Activated CD8-positive, alpha-beta T cell treated with anti-CD3 and anti-CD28 coated beads for 36 hours (primary cell): ENCODE measurements at places on chromosomes 16 and 17. TPM values are rescaled to one million over a fixed set of nuclear protein-coding genes. Genes with fewer than 3 reads are reported as not detected.

GRCh38 chr16:56515665-56516064 lies 4.2 kb downstream of the BBS2 start:
- H3K4me1 ChIP-seq = peaks cover 49% of the 10 kb centered on the region
- no peak overlapping the region for H3K27ac ChIP-seq
- H3K27me3 ChIP-seq = no peaks in the 10 kb centered on the region
- DNase-seq = no peak

DNA sequence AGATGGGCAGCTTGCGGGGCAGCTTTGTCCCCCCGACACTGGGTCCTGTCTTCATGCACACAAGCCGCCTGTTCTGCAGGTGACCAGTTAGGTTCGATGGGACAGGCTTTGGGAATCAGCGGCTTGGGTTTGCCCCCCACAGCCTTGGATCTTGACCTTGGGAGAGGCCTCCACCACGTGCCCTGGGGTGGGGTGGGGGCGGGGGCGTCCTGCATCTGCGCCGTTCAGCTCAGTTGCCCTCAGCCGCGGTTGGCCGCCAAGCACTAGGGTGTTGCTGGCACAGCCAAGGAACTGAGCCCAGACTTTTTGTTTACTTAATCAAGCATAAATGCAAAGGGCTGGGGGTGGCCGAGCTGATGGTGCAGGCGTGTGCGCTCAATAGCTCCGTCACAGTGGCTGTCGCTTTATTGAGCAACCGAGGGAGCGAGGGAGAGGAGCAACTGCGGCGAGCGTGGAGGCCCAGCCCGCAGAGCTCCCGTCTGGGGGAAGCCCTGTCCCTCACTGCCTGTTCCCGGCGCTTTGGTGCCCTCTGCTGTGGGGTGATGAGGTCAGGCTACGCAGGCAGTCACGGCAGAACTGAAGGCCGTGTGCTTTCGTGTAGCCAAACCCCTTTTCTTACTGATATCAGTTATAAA lies 33.9 kb downstream of the JPH3 start:
- DNase-seq = peak; percentile 93
- H3K4me1 ChIP-seq = peaks cover 17% of the 10 kb centered on the region
- H3K27ac ChIP-seq = no peak overlapping the region
- no peaks in the 10 kb centered on the region for H3K27me3 ChIP-seq

GRCh38 chr17:3959295-3959899 lies 4.8 kb downstream of the ATP2A3 start:
- no peak overlapping the region for H3K4me3 ChIP-seq
- DNase-seq = peak; percentile 33

DNA sequence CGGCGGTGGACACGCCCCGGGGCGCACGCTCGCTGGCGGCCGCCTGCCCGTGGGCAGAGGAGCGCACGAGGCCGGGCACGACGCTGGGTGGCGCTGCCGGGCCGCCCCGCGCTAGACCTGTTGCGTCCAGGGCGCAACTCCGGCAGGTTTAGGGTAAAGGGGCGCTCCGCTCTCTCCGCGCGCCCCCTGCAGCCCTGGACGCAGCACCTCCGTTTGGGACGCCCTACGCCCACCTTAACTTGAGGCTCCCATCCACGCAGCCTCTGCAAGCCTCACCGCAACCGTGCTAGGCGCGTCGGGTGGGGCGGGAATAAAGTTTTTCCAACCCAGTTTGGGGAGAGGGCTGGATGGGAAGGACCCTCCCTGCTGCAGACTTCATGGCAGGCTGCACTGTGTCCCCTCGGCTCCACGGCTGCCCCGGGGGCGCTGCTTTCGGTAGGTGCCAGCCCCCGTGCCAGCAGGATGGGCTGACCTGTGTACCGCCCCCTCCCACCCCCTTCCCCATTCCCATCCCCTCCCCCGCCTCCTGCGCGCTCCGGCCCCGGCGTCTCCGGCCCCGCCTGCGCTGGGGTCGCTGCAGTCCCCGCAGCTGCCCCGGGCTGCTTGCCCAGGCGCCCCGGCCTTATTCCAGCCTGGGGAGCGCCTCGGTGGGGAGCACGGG lies at the start of gene SYT17:
TSS of gene SYT17 (plus strand) at position 531 of the 661 bp plus-strand sequence. CDS start 407 bp downstream, outside the sequence.
- DNase-seq = peak; percentile 53
- H3K4me1 ChIP-seq = no peaks in the 10 kb centered on the region
- no peak within 1 kb of the TSS for H3K4me3 ChIP-seq
- peaks cover 13% of the 10 kb centered on the region for H3K27me3 ChIP-seq
- H3K36me3 ChIP-seq = no peaks in the 10 kb centered on the region
- no peak within 1 kb of the TSS for H3K27ac ChIP-seq

DNA sequence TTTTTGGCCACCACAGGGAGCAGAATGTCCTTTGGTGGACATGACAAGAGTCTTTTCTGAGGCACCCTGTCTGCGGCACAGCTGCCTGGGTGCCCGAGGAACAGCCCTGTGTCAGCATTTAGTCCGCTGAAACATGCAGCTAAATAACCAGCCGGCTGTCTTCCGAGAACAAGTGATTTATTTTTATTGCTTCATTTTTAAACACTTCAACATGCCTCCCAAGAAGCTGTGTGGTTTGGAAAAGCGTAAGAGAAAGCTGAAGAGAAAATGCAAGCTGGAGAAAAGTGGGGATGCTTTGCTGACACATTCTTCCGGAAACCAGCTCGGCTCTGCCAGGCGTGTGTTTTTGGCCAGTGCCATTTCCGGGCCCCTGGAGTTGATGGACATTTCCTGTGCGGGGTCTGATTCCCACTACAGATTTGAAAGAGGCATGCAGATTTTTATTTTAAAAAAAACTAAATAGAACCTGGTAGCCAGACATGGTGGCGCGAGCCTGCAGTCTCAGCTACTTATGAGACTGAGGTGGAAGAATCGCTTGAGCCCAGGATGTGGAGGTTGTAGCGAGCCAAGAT lies 94.7 kb downstream of the SEC14L1 start:
- H3K4me3 ChIP-seq = peak overlapping the region; percentile 66
- peak; percentile 71 for DNase-seq
- H3K27ac ChIP-seq = peak overlapping the region; percentile 80
- peaks cover 3% of the 10 kb centered on the region for H3K36me3 ChIP-seq

DNA sequence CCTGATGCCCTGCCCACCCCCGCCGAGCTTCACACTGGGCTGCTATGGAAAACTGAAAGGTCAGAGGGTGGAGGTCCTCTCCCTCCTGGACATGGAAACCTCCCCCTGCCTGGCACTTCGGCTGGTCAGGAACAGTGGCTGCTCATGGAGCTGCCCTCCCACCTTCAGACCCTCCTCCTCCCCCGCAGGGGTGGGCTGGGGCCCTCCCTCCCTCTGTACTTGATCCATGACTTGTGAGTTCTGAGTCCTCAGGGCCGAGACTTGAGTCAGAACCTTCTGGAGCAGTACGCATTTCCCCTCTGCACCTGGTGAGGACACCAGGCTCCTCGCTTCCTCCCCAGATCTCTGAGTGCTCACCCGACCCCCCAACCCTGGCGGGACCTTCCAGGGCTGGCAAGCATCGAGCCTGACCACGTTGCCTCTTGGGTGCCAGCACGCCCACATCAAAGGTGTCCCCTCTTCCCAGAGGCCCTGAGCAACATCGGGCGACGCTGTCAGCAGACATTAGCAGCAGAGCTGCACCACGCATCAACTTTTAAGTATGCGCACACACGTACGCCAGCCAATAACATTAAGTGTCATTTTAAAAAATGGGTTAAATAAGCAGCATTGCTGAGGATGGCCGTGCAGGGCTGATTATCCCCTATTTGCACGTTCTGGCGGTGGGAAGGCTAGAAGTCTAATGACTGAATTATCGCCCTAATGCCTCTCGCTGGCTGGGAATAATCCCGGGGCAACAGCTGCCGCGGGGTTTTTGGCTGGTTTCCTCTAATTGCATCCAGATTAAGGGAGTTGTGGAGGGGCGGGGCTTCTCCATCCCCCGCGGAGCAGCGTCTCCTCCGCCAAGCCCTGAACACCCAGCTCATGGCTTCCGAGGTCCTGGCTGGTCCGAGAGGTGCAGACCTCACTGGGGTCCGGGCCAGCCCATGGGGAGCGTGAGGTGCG lies 98.0 kb downstream of the TBC1D16 start:
- H3K36me3 ChIP-seq = no peaks in the 10 kb centered on the region
- H3K27me3 ChIP-seq = peaks cover 7% of the 10 kb centered on the region
- peaks cover 56% of the 10 kb centered on the region for H3K4me1 ChIP-seq

GRCh38 chr17:56824503-56824902 lies 9.2 kb downstream of the C17orf67 start:
- no peak overlapping the region for H3K4me3 ChIP-seq
- no peak for DNase-seq
- no peaks in the 10 kb centered on the region for H3K27me3 ChIP-seq
- no peak overlapping the region for H3K27ac ChIP-seq
- H3K4me1 ChIP-seq = peaks cover 11% of the 10 kb centered on the region

Gene RPS2
- 5,598 TPM for total RNA-seq
